ENCODE measurements at places on chromosomes 3 and 15.
A peak's percentile ranks its signal among the peaks of the same experiment; 100 is the strongest.

GRCh38 chr3:135927155-135927554, 38.4 kb upstream of the PPP2R3A start:
- no peak for DNase-seq

- DNase-seq: no peak
These were observed 79.3 kb downstream of the RPL22L1 start for GRCh38 chr3:170790647-170791046.

GRCh38 chr3:182644790-182645433, 148.4 kb upstream of the ATP11B start:
- no peak for DNase-seq

DNA sequence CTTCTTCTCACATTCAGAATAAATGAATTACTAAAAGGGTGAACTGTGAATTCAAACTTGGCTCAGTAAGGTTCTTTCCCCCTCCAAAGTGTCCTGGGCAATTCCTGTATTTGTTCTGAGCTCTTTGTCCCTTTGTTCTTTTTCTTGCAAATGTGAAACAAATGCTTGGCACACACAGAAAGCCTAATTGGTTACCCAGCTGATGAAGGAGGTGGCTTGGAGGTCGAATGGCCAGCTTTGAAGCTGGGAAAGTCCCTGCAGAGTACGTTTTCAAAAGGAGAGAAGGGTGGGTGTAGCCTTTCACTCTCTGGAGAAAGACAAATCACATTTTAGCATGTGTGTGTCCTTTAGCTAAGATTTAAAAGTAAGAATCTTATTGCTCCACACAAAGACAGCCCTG, 154.4 kb downstream of the PEX5L start:
- no peak for DNase-seq

GRCh38 chr3:107392549-107393165, 15.4 kb downstream of the CCDC54 start:
- no peak for DNase-seq

- no peak for DNase-seq
These were observed 1.2 kb downstream of the CCDC9B start for GRCh38 chr15:40339621-40339945.

- no peak for DNase-seq
These were observed 13.4 kb downstream of the EID1 start for GRCh38 chr15:48891232-48891765.

GRCh38 chr15:50148362-50148963, 29.4 kb upstream of the ATP8B4 start:
- no peak for DNase-seq

GRCh38 chr3:183701744-183702143, 4.1 kb downstream of the YEATS2 start:
- DNase-seq: no peak

GRCh38 chr3:194664857-194665256, 7.1 kb downstream of the LSG1 start:
- DNase-seq: no peak

GRCh38 chr15:80386151-80386550, 18.0 kb upstream of the ARNT2 start:
- no peak for DNase-seq

- DNase-seq: no peak
These were observed 6.9 kb upstream of the TBC1D2B start for GRCh38 chr15:78084449-78084750.

DNA sequence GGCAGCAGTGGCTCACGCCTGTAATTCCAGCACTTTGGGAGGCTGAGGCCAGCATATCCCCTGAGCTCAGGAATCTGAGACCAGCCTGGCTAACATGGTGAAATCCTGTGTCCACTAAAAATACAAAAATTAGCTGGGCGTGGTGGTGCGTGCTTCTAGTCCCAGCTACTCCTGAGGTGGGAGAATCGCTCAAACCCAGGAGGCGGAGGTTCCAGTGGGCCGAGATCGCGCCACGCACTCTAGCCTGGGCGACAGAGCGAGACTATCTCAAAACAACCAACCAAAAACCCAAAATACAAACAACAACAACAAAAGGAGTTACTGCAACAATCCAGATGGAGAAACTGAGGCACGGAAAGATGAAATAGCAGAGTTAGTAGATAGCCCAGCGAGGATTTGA, 35.4 kb downstream of the SAXO2 start:
- DNase-seq: no peak

DNA sequence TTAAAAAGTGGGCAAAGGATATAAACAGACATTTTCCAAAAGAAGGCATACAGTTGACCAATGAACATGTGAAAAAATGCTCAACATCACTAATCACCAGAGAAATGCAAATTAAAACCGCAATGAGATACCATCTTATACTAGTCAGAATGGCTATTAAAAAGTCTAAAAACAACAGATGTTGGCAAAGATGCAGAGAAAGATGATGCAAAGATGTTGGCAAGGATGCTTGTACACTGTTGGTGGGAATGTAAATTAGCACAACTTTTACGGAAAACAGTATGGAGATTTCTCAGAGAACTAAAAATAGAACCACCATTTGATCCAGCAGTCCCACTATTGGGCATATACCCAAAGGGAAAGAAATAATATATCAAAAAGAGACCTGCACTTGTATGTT, 53.5 kb downstream of the TLNRD1 start:
- no peak for DNase-seq

DNA sequence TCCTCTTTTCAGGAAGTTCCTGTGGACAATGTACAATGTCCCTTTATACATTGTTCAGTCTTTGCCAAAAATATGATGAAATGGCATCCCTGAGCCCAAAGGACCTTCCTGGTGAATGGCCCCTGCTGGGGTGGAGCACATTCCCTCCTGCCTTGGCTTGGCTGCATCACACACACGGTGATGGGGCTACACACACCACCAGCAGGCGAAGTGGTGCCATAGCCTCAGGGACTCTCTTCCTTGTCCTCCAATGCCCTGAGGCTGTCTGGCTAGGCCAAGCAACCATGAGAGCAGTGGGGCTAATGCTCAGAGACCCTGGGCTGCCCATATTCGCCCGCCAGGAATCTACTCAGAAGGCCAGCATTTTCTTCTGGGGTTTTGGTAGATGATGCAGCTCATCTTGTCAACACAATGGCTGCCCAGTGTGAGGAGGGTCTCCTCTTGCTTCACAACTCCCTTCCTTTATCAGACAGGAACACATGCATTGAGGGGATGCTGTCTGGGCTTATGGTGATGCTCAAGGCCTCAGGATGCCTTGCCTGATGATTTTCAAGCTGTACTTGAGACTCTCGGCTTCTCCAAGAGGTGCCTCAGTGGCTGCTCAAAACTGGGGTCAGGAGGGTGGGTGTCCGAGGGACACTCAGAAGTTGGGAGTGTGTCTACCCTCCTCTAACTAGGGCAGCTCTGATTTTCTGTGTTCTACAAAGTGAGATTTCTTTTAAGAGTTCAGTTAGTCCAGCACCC, 40.9 kb upstream of the EPHB1 start:
- no peak for DNase-seq

DNA sequence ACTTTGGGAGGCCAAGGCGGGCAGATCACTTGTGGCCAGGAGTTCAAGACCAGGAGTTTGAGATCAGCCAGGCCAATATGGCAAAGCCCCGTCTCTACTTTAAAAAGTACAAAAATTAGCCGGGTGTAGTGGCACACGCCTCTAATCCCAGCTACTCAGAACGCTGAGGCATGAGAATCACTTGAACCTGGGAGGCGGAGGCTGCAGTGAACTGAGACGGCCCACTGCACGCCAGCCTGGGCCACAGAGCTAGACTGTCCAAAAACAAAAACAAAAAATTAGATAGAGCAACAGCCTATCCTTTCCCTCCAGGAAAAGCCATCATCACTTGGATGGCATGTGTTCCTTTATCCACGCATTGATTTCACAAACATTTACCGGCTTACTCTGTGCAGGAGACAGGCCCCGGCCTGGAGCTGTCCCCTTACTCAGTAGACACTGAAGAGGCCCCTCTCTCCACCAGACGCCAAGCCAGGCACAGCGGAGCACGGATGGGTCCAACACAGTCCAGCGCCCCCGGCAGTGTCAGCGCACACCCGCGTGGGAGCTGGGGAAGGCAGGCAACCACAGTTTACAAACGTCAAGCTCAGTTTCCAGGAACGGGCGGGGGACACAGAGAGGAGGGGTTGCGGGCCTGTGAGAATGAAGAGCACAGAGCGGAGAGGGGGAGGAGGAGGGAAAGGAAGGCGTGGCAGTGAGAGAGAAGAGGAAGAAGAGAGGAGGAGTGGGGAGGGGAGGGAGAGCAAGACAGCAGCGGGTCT, 3.1 kb downstream of the GP5 start:
- peak; percentile 21 for DNase-seq

All from stimulated activated CD4-positive, alpha-beta T cell treated with anti-CD3 and anti-CD28 coated beads, Interleukin-1b, Interleukin-23, amount 100 ng/mL, for 1 hour (primary cell).